Osteocyte (in vitro differentiated cells): ENCODE measurements at places on chromosomes 5 and 9. TPM values are rescaled to one million over a fixed set of nuclear protein-coding genes. Genes with fewer than 3 reads are reported as not detected.

Gene BHMT
- not detected in 2 replicates for total RNA-seq

Gene TTC23L
- 0.59 TPM in 1 of 2 replicates, not detected in the other for total RNA-seq

Gene PCDHGA5
- 0.13 and 0.16 TPM in 2 replicates for total RNA-seq

Gene SGCD
- total RNA-seq: 13.1 and 14.4 TPM in 2 replicates

Gene ITGA2
- 0.30 and 0.44 TPM in 2 replicates for total RNA-seq

DNA sequence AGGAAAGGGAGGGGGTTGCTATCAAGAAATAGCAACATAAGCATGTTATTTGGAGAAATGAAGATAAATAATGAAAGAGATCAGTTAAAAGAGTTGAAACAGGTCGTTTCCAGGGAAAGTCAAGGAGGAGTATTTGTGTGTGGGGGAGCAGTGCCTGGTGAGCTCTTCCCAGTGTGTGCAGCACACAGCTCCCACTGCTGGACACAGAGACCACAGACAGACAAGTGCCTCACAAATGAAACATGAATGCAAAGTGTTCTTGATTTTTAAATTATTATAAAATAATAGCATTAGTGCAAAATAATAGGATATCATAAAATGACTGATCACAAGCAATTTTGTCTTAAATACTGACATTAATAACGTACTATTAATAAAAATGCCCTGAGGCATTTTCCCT lies 40.8 kb downstream of the LIFR start:
- no peak for DNase-seq

Gene MARCHF11
- total RNA-seq: not detected in 2 replicates

DNA sequence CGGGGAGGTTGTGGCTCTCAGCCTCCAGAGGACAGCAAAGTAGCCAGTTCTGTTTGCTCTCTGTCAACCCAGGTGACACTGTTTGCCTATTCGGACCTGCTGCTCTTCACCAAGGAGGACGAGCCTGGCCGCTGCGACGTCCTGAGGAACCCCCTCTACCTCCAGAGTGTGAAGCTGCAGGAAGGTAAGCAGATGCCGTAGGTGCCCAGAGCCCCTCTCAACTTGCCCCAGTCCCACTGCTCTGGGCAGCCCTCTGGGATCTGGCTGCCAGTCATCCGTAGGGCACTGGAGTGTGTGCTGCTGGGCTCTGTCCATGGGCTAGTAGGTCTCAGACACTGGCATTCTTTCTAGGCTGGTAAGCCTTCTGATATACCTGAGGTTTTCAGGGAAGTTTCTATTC lies 59.3 kb downstream of the RGS3 start:
- no peak for DNase-seq

Gene EPB41L4B
- total RNA-seq: 17.3 and 19.3 TPM in 2 replicates

Gene OCLN
- total RNA-seq: 4.4 and 4.5 TPM in 2 replicates

Gene ZFP37
- 5.9 and 7.0 TPM in 2 replicates for total RNA-seq

- no peak for DNase-seq
Measured at GRCh38 chr5:170000155-170000554, 19.9 kb upstream of the INSYN2B start.

GRCh38 chr5:150402229-150402773 lies 10.4 kb downstream of the CD74 start:
- no peak for DNase-seq
